ENCODE measurements at places on chromosomes 6 and 20.

- DNase-seq, result no peak
These were observed 8.9 kb upstream of the RFPL4B start for GRCh38 chr6:112338166-112338709.

DNA sequence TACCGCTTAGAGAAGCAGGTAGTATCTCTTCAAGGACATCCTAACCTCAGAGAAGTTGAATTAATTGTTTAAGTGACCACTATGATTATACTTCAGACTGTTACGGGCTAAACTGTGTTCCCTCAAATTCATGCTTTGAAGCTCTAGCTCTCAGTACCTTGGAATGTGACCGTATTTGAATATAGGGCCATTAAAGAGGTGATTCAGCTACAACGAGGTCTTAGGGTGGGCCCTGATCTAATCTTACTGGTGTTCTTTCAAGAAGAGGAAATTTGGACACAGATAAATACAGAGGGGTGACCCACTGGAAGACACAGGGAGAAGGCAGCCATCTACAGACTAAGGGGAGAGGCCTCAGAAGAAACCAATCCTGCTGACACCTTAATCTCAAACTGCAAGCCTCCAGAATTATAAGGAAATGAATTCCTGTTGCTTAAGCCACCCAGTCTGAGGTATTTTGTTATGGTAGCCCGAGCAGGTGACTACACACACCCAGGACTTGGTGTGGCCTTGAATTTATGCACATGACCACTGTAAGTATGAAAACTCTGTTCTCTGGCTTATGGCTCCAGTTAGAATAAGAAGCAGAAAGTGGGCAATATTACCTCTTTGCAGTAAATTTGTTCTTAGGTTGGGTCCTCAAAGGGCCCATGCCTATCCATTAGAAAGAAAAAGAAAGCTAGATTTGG, 249.1 kb downstream of the DHX35 start:
- DNase-seq, result no peak

GRCh38 chr6:145283856-145284255, 451.5 kb downstream of the EPM2A start:
- DNase-seq, result no peak

GRCh38 chr6:14865531-14866100, 380.3 kb upstream of the JARID2 start:
- no peak for DNase-seq

GRCh38 chr6:140230282-140230681, 855.8 kb upstream of the CITED2 start:
- no peak for DNase-seq

- no peak for DNase-seq
These were observed 3.3 kb upstream of the TAGAP start for GRCh38 chr6:159047891-159048685.

- DNase-seq, result no peak
These were observed 689 bp upstream of the COL20A1 start for GRCh38 chr20:63292292-63292701.

DNA sequence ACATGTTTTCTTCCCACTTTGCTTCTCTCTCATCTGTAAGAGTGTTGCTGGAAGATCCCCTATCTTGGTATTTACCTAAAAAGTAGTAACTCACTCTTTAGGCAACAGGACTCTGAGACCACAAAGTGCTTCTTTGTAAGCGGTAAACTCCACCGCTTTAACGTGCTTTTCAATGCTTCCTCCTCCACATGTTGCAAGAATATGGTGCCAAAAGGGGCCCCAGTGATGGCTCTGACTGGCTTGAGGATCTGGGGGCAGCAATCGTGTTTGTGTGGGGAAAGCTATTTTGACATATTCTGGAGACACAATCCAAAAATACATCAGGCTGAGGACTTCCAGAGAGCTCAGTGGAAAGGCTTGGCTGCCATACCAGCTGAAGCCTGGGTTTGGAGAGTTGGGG, 12.4 kb upstream of the CPNE5 start:
- no peak for DNase-seq

GRCh38 chr20:6942266-6942665, 174.8 kb downstream of the BMP2 start:
- no peak for DNase-seq

DNA sequence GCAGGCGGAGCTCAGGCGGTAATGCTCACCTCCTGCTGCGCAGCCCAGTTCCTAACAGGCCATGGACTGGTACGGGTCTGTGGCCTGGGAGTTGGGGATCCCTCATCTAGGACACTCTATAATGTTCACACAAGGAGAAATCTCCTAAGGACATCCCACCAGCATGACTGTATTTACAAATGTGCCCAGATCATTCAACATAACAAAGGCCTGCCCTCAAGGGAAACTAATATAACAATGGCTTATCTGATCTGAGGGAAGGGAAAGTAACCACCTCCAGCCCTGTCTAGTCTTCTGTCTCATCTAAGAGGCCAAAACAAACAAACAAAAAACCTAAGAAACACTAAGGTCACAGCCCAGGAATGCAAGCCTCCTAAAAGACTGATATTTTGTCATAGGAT, 232.8 kb downstream of the RNGTT start:
- no peak for DNase-seq

DNA sequence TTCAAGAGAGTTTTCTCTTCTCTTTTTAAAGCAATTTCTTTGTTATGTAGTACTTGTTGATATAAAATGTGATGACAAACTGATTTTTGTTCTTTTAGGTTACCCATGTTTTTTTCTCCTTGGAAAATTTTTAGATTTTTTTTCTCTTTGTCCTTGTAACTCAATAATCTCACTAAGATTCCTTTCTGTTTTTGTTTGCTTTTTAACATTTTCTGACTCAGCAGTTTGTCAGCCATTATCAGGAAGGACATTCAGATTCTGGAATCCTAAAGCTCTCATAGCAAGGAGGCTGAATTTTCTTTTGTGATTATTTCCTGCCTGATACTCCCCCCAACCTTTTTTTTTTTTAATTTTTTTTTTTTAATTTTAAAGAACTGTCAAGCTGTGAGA, 75.2 kb upstream of the CITED2 start:
- DNase-seq, result no peak

DNA sequence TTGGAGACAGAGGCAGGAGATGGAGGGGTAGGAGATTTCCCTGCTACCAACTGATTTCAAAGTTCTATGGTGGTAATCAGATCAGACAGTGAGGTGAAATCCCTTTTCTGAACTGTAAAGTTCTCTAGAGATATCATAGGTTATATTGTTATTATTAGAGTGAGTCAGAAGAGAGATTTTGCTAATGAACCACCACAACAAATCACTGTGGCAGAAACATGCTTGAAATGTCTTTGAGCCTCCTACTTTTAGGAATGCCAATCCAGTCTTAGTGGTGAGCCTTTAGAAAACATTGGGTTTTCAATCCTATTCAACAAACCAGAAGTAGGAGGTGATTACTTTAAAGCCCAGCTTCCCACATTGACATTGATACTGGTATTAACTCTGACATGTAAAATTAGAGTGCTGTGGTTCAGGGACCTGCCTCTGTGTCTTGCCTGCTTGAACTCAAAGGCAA, 136.7 kb upstream of the CNR1 start:
- DNase-seq, result no peak

- no peak for DNase-seq
These were observed 25.5 kb downstream of the CST9L start for GRCh38 chr20:23542801-23543200.

GRCh38 chr20:46757754-46758678, 48.6 kb downstream of the SLC2A10 start:
- DNase-seq, result no peak

GRCh38 chr6:1629316-1629715, 19.6 kb downstream of the FOXC1 start:
- no peak for DNase-seq

- DNase-seq, result no peak
These were observed 72.3 kb downstream of the RNGTT start for GRCh38 chr6:88890860-88891845.

GRCh38 chr6:44105993-44106740, 21.1 kb downstream of the MRPL14 start:
- DNase-seq, result no peak

DNA sequence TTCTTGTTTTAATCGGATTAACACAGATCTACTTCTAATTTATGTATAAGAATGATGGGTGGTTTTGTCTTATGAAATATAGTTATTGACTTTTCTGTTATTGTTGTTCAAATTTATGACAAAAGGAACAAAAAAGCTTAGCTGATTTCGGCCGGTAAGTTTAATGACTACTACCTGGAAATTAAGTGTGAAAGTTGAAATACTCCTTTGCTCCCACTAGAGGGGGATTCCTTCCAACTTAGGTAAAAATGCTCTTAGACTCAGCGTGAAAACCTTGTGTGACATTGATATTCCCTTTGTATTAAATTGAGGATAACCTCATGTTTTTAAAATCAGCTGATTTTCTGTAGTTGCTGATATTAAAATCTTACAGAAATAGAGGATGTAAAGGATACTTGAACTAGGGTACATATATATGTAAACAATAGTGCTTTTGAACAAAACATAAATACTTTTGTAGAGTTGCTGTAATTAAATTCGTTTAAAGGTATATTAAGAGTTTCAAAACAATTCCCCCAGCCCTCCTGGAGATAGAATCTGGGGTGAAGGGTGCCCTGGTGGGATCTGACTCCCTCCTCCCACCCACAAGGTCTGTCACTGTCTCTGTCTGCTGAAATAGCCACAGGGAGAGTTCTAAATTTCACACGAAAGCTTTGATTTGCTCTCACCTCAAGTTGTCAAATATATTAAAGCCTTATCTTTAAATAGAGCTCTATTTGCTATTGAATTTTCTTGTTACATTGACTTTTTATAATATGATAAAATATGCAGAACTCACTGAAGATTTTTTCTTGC, 257.5 kb downstream of the ARID1B start:
- no peak for DNase-seq

DNA sequence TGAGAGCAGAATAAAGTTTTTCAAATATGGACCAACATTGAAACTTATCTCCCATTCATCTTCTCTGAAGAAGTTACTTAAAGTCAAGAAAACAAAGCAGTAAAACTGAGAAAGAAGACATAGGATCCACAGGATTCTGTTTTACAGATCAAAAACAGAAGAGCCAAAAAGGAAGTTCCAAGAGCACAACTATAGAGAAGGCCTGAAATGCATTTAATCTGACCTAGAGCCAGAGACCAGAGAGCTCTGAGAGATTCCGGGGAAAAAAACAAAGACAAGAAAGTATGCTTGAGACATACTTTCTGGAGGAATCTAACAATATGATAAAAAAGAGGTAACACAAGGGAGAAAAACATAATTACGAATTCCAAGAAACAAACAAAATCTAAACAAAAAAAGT, 26.1 kb downstream of the SRPK1 start:
- DNase-seq, result no peak

DNA sequence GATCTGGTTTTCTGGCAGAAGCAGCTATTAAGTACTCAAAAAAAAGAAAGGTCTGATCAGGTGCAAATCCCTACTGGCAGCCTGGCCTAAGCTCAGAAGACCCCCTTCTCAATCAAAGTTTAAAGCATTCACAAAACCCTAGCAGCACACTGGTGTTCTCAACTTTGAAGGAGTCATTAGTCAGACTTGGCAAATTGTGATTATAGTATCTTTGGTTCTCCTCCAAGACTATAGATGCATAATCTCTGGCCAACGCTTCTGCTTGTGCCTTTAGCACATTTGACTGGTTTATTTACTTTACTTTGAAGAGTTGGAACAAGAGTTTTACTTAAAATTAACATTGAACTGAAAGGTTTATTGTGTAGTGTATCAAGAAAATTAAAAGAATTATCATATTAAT, 248.9 kb downstream of the PTPRK start:
- DNase-seq, result no peak

- DNase-seq, result no peak
These were observed 26.2 kb downstream of the ADTRP start for GRCh38 chr6:11752360-11752759.

DNA sequence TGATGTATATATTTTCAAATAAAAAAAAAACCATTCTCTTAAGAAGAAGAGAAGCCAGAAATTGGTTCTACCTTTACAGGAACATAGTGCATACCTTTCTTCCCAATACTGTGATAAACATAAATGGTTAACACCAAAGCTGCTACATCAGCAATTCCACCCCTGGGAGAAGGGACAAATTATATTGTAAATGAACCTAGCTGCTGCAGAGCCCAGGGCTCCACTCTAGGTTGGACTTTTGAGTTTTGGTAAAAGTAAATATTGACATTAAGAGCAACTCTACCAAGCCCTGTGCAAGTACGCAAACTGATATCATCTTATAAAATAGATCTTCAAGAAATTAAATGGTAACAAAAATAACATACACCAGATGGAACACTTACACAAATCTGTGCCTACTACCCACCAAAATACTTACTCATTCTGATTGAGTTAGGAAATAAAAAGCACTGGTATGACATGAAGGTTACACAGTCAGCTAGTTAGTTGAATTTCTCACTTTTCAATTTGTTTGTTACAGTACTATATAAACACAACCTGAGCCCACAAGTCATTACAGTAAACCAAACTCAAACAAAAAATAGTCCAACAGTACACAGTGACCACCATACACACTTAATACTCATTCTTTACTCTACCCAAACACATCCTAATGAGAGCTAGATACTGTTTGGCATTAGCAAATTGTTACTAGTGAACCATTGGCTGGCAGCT, 223.3 kb upstream of the HEY2 start:
- no peak for DNase-seq

DNA sequence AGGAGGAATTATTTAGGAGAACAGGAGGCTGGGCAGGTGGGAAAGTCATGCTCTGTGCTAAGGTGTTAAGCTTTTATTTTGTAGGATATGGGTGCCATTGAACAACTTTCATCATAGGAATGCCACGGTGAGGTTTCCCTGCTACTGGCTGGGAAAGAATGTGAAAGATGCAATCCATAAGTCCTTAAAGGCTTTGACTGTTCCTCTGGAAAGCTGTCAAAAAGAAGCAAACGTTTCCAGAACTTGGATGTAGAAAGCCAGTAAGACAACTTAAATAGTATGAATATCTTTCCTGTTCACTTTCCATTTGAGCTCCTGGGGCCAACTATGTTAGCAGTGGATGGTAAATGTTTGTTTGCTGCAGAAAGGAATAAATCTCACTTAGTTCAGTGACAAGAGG, 574.4 kb downstream of the RNF144B start:
- no peak for DNase-seq

DNA sequence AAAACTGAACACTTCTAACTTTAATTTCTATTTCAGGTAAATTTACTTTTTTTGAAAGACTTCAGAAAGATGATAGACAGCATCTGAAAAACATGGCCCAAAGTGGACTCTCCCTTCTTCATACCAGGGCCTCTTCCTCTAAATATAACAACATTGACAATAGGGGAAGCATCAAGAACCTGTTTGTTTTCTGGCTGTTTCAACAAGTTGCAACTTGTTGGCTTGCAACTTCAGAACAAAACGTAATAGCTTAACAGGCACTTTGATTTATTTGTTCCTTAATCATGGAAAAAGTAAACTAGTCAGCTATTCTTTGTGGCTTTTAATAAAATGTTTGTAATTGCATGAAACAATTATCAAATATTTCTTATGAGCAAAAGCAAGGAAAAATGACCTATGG, 34.3 kb downstream of the RGS17 start:
- DNase-seq, result no peak

GRCh38 chr20:45779011-45779915, 12.4 kb downstream of the WFDC3 start:
- DNase-seq, result no peak
